ENCODE measurements at places on chromosomes 3 and 15. TPM values are rescaled to one million over a fixed set of nuclear protein-coding genes. Genes with fewer than 3 reads are reported as not detected.
A peak's percentile ranks its signal among the peaks of the same experiment; 100 is the strongest.

Gene DUOXA1
- polyA plus RNA-seq, result 1.7 TPM

Gene CP
- 19.0 TPM for polyA plus RNA-seq

- DNase-seq, result no peak
Measured at GRCh38 chr3:142876417-142876816, 12.5 kb downstream of the PCOLCE2 start.

- no peak for DNase-seq
Measured at GRCh38 chr3:197103766-197104165, 74.1 kb upstream of the MELTF start.

GRCh38 chr3:52281981-52282801, 3.7 kb upstream of the WDR82 start:
- DNase-seq, result no peak

Gene ABI3BP
- 88.4 TPM for polyA plus RNA-seq

GRCh38 chr3:159186581-159186980, 384.7 kb downstream of the MFSD1 start:
- DNase-seq, result no peak

Gene LEKR1
- 3.0 TPM for polyA plus RNA-seq

- DNase-seq, result no peak
Measured at GRCh38 chr3:32440611-32441350, 49.1 kb downstream of the CMTM7 start.

GRCh38 chr3:48639944-48640606, 4.8 kb upstream of the SLC26A6 start:
- DNase-seq, result no peak

Gene HIGD1A
- polyA plus RNA-seq, result 109 TPM

DNA sequence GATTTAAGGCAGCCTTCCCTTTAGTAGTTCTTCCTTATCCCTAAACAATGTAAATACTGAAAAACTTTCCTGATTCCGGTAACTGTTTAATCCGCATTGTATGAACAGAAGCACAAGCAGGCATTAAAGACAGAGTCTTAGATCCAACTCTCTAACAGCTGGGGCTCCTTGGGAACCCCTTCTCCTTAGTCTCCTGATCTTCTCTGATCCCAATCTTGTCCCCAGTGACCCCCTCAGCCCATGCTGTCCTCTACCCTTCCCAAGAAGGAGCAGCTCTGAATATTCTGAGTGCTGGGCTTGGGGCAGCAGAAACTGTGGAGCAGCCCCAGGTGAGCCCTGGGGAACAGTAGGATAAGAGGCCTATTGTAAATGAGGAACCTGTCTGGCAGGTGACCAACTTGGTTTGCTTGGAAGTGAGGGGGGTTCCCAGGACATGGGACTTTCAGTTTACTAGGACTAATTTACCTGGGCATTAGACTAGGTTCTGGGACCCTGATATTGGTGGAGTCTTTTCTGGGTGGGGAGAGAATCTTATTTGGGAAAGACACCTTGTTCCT, 13.0 kb upstream of the SLC30A4 start:
- peak; percentile 11 for DNase-seq

- DNase-seq, result no peak
Measured at GRCh38 chr3:156941311-156941710, 115.2 kb downstream of the LEKR1 start.

DNA sequence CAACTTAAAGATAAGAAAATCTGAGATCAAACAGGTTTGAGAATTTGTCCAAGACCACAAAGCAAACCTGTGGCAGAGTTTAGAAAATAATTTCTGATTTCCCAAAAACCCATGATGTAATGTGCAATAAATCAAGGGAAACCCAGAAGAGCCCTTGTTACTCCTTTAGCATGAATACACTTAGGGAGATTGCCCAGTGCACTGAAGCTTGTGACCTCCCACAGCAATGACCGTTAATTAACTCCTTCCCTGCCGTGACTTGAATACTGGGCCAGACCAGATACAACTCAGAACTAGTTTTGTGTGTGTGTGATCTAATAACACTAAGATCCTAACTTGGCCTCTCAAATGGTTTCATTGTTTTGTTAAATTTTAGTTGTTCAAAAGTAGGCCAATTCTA, 2.5 kb downstream of the PRKAR2A start:
- no peak for DNase-seq

Gene TPM1
- polyA plus RNA-seq, result 640 TPM

DNA sequence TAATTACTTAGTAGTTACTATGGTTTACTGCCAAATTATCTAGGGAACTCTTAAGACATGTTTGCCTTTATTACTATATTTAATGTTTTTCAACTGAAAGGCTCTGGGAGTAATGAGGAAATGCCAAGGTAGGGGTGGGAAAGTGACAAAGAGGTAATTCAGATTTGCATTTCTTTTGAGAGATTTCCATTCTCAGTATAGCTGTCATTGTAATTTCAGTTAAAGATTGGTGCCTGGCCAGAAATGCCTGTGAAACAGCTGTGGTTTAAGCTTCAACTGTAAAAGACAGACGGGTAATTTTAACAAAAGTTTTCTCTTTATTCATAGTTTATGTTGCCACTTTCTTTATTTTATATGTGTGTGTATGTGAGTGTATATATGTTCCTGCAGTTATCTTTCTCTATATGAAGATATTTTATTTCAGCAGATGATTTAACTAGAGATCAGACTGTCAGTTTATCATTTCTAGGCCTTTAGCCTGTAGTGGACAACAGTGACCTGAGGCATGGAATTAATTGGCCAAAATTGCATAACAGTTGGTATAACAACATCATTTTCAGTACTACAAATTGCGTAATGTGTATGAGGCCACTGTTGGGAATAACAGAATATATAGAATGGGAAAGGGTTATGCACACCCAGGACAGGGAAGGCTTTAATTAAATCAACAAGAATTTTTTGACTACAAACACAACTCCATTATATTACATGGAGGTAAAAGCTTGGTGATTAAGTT, 119.0 kb downstream of the BBX start:
- DNase-seq, result peak; percentile 31

Gene RLBP1
- polyA plus RNA-seq, result not detected

Gene GRM2
- 0.63 TPM for polyA plus RNA-seq

Gene ARHGEF3
- 22.8 TPM for polyA plus RNA-seq

DNA sequence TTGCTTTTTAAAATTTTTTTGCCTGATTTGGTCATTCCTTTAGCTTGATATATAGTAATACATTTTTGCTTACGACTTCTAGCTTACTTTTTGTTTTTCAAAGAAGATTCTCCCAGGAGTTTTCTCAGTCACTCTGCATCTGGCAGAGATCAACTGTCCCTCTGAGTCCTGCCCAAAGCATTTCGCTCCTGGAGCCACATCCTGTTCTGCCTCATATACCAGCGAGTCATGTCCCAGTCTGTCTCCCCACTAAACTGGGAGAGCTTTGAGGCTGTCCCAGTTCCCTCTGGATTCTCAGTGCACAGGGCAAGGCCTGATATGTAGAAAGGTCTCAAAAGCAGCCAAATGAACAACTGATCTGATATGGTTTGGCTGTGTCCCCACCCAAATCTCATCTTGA, 326.3 kb downstream of the ARRDC4 start:
- DNase-seq, result no peak
